ENCODE measurements at places on chromosomes 2 and 18.

GRCh38 chr2:45860136-45861121 lies 209.0 kb downstream of the PRKCE start:
- DNase-seq: no peak

GRCh38 chr2:163778045-163778781 lies 42.4 kb upstream of the FIGN start:
- peak; percentile 87 for DNase-seq

DNA sequence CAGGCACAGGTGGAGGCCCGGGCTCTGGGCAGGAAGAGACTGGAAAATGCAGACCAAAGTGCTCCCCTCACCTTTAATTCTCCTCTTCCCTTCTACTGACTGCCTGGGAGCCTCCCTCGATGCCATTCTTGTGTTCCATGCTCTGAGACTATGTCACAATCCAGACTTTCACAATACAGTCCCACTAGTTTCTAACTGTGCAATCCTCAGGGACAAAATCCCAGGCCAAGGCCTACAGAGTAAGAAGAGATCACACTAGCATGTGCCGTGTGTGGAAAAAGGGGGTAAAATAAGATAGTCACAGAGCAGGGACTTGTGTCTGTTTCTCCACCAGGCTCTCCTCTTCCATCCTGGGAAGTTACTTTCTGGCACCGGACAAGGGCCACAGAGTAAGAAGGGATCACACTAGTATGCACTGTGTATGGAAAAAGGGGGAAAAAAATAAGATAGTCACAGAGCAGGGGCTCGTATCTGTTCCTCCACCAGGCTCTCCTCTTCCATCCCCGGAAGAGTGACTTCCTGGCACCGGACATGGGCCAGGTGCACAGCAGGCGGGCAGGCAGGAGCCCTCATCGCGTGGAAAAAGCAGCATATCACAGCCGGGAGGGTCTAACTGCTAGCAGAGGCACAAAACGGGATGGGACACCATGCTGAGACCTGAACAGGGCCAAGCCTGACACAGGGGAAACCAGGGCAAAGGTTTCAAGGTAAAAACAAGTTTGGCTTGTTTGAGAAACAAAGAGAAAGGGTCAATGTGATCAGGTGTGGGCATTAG lies 9.6 kb downstream of the CYB5A start:
- no peak for DNase-seq

DNA sequence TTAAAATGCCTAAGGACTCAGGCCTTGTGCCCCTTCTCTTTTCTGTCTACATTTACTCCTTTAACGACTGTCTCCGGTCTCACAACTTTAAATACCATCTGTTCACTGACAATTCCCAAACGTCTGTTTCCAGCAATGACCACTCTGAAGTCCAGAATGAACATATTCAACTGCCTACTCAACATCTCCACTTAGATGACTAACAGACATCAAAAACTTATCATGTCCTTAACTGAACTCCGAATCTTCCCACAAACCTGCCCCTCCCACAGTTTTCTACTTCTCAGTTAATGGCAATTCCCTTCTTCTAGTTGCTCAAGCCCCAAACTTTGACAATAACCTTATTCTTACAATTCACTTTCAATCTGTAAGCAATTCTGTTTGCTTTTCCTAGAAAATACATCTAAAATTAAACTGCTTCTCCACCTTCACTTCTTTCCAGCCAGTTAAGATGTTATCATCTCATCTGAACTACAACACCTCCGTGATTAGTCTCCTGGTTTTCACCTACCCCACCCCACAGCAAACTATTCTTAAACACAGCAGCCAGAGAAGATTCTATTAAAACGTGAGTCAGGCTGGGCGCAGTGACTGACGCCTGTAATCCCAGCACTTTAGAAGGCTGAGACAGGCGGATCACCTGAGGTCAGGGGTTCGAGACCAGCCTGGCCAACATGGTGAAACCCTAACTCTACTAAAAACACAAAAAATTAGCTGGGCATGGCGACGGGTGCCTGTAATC lies 2.8 kb downstream of the C1D start:
- DNase-seq: peak; percentile 5

Measured in AG09309 (cell line).